Endothelial cell of umbilical vein (primary cell): ENCODE measurements at places on chromosomes 1 and 21.

GRCh38 chr1:182602935-182603645 lies 1.1 kb downstream of the RGS16 start:
- no peak for DNase-seq

DNA sequence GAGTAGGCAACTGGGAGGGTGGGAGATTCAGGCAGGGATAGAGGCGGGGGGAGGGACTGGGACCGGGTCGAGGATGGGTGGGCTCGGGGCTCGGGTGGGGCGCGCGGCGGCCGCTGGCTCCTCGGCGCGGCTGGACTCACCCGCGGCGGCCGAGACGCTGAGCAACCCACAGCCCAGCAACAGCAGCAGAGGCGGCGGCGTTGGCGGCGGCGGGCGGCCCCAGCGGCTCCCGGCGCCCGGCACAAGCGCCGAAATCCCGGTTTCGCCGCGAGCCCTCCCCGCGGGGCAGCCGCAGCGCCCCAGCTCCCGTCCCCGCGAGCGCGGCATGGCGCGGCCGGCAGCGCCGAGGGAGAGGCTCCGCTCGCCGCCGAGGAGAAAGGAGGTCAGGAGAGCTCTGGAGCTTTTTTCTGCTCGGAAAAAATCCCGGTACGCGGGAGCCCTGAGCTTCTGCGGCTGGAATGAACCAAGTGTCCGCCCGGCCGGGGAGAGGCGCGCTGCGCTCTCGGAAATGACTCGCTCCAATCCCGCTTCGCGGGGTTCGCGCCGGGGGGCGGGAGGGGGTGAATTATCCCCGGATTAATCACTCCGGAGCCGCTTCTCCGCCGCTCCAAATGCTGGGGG lies at the start of gene CSMD2:
Gene CSMD2 (minus strand): TSS at position 460 of the 621 bp plus-strand sequence. CDS start 133 bp downstream, at position 327.
- peak; percentile 1 for DNase-seq

- DNase-seq, result no peak
Measured at GRCh38 chr1:53314606-53315005, 13.3 kb downstream of the LRP8 start.

DNA sequence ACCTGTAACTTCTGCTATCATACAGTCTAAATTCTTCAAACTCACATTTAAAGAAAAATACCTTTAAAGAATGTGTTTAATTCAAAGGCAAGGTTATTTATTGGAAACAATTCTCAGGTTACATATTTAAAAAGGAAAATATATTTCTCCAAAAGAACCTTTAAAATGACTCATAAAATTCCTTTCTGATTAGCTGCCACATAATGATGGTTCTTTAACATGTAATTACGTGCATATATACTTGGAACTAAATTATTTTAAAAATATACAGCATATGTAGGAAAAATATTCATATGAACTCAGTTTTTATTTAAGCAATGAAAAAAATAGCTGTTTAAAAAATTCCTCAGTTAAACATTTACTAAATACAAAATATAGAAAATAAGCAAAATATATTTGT lies 173.6 kb downstream of the COP1 start:
- DNase-seq, result peak; percentile 22

DNA sequence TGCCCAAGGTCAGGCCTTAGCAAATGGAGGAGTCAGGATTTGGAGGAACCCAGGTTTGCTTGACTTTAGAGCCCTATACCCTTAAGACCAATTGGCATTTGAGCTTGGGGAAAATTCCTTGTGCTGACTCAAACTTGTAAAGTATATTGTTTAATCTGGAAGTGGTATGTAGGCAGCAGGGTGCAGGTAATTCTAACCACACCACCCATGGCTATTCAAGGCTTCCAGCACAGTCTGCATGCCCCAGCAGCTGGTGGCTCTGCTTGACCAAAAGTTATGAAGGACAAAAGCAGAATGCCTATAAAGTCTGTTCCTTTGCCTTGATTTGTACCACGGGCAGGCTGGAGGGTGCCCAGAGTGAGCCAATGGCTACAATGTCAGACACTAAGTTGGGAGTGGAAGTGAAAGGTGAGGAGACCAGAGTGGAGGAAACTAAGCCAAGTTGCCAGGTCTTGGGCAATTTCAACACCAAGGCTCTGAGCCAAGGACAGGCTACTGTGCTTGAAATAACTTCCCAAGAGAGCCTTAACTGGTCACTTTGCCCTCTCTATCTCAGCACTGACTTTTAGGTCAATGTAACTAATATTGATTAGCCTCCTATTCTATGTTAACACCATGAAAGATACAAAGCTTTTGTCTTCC lies 4.7 kb upstream of the G0S2 start:
- no peak for DNase-seq

DNA sequence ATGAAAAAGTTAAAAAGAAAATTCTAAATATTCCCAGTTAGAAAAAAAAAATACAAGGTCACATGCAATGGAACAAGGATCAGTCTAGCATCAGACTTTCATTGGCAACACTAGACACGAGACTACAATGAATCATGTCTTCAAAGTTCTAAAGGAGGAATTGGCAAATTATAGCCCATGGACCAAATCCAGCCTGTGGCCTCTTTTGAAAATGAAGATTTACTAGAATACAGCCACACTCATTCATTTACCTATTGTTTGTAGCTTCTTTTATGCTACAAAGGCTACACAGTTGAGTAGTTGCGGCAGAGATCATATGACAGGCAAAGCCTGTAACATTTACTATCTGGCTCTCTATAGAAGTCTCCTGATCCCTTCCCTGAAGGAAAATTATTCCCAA lies 71.4 kb downstream of the MRPL39 start:
- DNase-seq, result no peak

DNA sequence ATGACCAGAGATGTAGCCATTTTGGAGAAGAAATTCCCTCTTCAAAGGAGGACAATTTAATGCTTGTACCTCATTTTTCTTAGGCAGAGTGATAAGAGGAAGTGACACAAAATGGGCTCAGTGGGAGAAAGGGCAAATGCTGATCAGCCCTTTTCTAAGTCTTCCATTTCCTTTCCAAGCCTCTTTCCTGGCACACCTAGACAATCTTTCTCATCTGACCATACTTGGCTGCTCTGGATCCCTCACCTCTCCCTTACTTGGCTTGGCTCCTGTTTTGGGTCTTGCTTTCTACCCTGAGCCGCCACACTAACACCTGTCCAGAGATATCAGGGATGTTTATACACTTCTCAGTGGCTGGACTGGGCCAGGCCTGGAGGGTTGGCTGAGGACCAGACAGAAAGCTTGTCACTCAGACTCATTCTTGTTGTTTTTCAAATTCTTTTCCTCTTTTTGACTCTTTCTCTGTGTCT lies 13.1 kb downstream of the TXNIP start:
- DNase-seq, result no peak

DNA sequence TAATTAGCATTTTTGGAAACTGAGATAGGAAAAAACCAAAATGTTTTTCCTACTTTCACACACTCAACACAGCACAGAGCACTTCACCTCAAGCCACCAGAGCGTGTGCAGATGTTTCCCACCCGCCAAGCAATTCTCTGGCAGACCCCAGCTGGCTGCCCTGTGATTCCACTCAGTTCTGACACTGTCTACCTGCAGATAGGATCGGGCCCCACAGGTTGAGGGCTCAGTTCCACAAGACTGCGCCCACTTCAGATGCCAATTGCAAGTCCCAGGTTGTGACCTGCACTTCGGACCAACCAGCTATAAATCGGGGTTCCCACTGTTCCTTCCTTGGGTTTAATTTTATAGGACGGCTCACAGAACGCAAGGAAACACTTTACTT lies 9.9 kb downstream of the KIAA1614 start:
- no peak for DNase-seq

GRCh38 chr1:17187051-17187450 lies 17.9 kb upstream of the PADI1 start:
- no peak for DNase-seq

DNA sequence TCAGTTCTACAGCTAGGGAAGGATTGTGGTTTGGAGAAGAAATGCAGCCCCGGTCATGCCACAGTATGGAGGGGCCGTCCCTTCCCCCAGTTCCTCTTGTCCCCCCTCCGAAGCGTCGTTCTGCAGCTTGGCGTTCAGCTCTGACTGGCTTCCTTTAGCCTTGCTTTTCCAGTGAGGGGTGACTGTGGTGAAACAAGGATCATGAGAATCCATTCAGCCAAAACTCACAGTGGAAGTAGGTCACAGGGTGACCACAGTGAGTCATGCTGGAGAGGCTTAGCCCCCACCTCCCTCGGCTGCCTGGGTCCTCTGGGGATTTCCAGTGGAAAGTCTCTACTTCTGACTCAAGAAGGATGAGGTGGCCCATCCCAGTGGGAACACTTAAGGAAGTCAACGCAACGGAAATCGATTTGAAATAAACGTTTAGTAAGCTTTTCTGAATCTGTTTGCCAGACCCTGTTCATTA lies 37.3 kb upstream of the COL6A2 start:
- no peak for DNase-seq

- DNase-seq, result peak; percentile 61
Measured at GRCh38 chr1:55155522-55155921, 59.6 kb downstream of the USP24 start.

GRCh38 chr1:202567738-202568137 lies 142.5 kb downstream of the SYT2 start:
- peak; percentile 30 for DNase-seq

DNA sequence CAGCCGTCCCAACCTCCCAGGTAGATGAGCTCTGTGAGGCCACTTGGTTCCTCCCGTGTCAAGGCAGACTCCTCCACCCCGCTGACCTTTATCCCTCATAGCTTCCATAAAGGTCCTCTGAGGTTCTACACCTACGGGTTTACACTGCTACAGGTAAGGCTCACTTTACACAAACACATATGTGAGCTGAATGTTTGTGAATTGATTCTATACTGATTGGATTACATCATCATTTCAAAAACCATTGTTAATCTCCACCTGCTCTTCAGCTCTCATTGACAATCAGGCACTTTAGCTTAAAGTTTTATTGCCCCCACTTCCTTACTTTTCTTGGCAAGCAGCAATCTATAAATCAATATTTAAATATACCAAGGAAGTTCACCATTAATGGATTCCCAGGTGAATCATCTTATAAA lies 12.8 kb upstream of the RGS16 start:
- DNase-seq, result no peak

- DNase-seq, result no peak
Measured at GRCh38 chr21:40243685-40244084, 376.4 kb downstream of the PCP4 start.

- DNase-seq, result no peak
Measured at GRCh38 chr1:204405988-204406387, 5.6 kb downstream of the PPP1R15B start.

DNA sequence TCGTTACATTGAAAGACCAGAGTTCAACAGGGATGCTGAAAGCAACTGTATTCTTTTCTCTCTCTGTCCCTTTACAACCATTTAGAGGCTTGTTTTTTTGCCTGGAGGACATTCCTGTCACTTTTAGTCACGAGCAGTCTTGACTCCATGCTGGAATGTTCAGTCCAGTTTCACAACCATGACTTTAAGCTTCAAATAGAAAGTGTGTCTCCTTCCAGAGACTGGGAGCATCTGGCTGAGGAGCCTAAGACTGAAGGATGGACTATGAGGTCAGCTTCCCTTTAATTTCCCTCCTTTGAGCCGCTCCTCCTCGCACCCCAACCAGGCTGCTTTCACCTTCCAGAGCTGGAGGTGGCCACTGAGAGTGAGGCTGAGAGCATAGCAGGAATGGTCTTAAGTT lies 10.5 kb upstream of the RYR2 start:
- no peak for DNase-seq

GRCh38 chr1:15256584-15256983 lies 9.6 kb downstream of the FHAD1 start:
- DNase-seq, result no peak

DNA sequence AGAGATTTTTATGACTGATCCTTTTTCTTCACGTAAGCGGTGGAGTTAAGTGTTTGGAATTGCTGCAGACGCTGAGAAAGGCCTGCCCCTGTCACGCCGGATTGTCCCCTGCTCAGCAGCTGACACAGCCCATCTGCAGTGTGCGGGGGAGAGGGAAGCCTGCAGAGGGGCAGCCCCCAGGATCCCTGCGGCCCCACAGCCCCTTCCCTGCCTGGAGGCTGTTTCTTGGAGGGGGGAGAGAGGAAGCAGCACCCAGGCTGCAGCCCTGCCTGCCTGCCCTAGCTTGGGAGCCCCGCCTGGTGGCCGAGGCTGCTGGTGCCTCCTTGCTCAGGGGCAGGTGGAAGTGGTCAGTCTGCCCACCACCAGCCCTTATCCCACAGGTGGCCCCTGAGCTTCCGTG lies 50.7 kb downstream of the PRDM16 start:
- no peak for DNase-seq

DNA sequence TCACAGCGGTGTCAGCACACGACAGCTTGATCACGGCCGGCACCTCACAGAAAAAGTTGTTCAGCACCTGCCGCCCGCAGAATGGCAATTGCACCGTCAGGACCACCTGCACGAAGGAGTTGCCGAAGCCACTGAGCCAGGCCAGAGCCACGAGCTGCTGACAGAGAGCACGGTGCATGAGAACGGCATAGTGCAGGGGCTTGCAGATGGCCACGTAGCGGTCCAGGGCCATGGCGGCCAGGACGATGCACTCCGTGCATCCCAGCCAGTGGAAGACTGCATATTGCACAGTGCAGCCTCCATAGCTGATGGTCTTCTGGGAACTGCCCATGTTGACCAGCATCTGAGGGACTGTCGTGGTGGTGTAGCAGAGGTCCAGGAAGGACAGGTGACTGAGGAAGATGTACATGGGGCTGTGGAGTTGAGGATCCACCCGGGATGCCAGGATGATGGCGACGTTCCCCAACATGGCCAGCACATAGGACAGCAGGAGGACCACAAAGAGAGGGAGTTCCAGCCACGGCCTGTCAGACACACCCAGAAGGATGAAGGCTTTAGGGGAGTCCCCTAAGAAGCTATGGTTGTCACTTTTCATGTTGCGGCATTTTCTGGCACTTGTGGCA lies 6.4 kb downstream of the OR2B11 start:
- DNase-seq, result no peak

GRCh38 chr1:154167461-154167860 lies 12.6 kb upstream of the NUP210L start:
- DNase-seq, result no peak
